Mesothelial cell of epicardium (in vitro differentiated cells): ENCODE measurements at places on chromosomes 13 and 19.

- peak; percentile 45 for DNase-seq
Observed at GRCh38 chr19:45716359-45717130, 14.2 kb downstream of the FBXO46 start.

DNA sequence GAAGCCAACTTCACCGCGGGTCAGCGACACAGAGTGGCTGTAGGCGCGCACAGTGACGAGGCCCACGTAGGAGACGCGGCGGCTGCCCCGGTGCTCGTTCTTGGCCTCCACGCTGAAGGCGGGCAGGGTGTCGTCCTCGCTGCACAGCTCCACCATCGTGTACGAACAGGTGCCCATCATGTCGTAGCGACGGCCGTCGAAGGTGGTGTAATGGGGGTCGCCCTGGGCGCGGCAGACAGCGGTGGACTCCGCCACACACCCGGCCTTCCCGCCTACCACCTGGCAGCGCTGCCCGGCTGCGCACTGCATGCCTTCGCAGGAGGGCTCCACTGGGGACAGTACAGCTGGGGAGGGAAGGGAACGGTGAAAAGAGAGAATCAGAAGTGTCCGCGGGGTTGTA lies 10.0 kb downstream of the FCGBP start:
- DNase-seq, result no peak

- no peak for DNase-seq
Observed at GRCh38 chr19:35959968-35960320, 23.8 kb downstream of the LRFN3 start.

GRCh38 chr19:48170817-48171347 lies 402 bp downstream of the ZSWIM9 start:
- DNase-seq, result no peak

- no peak for DNase-seq
Observed at GRCh38 chr13:79740991-79741390, 260.0 kb downstream of the NDFIP2 start.

DNA sequence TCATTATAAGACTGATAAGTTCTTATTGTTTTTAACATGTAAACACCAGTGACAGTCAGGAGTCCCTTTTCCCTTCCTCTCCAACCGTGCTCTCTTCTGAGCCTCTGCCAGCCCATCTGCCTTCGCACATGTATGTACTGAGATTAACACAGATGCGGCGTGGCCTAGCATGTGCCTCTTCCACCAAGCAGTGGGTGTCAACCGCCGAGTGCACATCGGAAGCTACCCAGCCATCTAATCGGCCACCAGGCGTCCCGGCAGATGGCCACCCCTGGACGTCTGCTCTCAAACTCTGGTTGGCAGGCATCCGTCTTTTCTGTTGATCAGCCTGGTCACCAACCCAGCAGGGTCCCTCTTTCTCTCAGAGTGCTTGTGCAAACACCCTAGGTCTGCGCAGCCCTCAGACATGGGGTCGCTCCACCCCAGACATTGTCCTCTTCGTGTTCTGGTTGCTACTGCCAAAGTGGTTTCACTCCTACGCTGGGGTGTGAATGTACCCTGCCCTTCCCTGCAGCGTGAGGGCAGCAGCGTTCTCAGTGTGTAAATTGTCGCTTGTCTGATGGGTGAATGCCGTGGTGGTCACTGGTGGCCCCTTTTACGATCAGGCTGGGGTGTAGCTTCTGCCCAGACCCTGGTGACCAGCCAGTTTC lies 57.7 kb upstream of the LDLR start:
- DNase-seq, result no peak

- no peak for DNase-seq
Observed at GRCh38 chr13:106362707-106363106, 172.8 kb downstream of the EFNB2 start.

DNA sequence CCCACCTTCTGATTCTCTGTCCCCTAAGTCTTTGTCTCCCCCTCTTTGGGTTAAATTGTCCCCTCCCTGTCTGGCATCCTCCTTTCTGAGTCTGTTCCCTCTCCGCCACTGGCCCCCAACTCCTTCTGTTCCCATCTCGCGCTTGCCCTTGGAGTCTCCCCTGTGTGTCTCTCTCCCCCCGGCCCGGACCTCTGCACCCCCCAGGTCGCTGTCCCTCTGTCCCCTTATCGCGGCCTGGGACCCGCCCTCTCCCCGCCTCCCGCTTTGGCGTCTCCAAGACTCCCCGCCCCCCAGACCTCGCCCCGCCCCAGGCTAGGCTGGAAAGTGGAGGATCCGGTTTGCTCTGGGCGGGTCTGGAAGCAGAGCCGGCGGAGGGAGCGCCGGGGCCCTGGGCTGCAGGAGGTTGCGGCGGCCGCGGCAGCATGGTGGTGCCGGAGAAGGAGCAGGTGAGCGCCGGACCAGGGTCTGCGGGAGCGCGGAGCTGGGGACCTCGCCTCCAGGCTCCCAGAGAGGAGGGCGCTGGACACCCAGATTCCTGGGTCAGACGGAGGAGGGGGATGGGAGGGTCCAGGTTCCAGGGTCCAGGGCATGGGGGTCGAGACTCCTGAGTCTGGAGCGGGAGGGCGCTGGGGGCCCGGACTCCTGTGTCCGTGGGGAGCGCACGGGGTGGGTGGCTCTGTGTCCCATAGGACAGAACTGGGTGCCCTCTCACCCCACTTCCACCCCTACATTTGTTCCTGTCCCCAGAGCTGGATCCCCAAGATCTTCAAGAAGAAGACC lies at the start of gene TRPM4:
Gene TRPM4 (plus strand): TSS at position 348 of the 780 bp plus-strand sequence. CDS start 75 bp downstream, at position 423.
- DNase-seq, result peak; percentile 85

- DNase-seq, result no peak
Observed at GRCh38 chr13:66378894-66379293, 851.2 kb downstream of the PCDH9 start.

DNA sequence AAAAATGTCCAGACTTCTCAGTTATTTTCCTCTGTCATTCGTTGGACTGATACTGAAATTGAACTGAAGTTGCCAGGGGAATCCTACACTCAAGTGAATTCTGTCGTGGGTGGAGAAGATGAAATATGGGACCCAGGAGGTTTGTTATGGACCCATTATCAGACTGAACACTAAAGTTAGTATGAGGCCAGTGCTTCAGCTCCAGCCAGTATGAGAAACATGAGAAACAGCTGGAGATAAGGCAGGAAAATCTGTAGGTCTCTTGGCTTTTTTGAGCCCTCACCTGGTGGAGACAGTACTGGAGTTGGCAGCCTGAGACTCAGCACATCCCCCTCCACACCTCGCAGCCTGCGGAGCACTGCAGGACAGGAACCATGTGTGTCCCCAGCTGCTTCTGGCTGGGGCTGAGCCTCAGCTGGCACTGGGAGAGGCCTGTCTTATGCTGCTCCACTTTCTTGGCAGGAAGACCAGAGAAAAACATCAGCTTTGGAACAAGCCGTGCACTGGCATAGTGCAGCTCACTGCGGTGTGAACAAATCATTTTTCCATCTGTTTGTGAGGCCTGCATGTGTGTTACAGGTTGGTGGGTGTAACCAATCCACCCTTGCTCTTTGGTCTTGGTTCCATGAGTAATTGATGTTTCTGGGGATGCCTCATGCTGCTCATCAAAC lies 641.0 kb downstream of the FGF9 start:
- DNase-seq, result no peak

GRCh38 chr13:94950303-94950702 lies 238.0 kb upstream of the SOX21 start:
- no peak for DNase-seq

DNA sequence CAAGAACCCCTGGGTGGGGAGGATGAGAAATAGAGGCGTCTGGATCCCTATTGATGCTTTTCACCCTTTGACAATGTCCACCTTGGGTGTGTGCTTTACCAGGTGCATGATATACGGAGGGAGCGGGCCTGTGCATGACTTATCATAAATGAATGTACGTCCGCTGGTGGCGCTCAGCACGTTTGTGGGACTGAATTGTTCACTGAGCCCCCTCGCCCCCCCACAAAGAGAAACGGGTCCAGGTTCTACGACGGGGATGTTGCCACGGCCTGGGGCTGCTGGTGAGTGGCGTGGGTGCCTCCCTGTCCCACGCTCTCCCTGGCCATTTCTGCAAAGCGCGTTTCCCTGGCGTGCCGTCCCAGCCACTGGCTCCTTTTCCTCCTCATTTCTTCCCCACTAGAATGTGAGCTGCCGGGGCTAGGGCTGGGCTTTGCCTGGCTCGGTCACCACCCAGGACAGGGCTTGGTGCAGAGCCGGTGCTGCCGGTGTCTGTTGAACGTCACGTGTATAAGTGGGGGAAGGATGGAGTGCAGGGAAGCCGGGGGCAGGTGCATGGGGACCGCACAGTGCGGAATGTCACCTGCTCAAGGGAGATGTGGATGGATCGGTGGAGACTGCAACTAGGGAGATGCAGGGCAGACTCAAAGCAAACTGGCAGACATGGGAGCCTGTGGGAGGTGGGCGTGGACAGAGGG lies 21.6 kb downstream of the LRRC4B start:
- DNase-seq, result no peak

DNA sequence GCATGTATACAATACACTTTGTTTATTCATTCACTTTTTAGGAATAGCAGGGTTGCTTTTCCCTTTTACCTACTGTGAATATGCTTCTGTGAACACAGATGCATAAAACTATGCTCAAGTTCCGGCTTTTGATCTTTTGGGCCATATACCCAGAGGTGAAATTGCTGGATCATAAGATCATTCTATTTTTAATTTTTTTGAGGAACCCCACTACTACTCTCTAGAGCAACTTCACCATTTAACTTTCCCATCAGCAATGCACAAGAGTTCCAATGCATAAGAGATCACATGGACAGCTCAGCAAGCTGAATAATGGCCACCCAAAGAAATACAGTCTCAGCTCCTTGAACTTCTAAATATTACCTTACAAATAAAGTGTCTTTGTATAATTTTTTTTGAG lies 17.0 kb upstream of the SIGLEC10 start:
- DNase-seq, result no peak

GRCh38 chr19:5075597-5075996 lies 106.7 kb downstream of the KDM4B start:
- DNase-seq, result no peak

DNA sequence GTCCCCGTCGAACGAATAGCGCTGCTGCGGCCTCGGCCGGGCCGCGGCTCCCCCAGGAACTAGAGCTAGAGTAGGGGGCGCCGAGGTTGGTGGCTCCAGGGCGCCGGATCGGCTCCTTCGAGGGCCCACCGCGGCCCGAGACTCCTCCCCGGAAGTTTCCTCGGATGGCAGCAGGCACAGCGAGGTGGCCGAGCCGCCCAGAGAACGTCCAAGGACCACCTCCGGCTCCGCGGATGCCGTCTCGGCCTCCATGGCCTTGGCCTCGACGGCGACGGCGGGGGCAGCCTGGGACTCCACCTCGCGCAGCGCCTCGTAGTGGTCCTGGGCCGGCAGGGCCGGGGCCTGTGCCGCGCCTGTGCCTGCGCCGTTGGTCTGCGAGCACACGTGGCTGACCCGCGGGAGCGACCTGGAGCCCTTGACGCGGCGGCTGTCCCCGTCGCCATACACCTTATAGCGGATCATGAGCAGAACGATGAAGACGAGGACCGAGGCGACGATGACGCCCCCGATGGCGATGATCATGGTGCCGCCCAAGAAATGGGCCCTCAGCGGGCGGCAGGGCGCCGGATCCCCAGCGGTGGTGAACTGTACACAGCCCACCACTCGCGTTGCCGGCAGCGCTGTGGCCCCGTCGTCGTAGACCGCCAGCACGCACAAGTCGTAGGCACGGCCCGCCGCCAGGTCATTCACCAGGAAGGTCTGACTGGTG lies 11.8 kb downstream of the IFNL1 start:
- no peak for DNase-seq

DNA sequence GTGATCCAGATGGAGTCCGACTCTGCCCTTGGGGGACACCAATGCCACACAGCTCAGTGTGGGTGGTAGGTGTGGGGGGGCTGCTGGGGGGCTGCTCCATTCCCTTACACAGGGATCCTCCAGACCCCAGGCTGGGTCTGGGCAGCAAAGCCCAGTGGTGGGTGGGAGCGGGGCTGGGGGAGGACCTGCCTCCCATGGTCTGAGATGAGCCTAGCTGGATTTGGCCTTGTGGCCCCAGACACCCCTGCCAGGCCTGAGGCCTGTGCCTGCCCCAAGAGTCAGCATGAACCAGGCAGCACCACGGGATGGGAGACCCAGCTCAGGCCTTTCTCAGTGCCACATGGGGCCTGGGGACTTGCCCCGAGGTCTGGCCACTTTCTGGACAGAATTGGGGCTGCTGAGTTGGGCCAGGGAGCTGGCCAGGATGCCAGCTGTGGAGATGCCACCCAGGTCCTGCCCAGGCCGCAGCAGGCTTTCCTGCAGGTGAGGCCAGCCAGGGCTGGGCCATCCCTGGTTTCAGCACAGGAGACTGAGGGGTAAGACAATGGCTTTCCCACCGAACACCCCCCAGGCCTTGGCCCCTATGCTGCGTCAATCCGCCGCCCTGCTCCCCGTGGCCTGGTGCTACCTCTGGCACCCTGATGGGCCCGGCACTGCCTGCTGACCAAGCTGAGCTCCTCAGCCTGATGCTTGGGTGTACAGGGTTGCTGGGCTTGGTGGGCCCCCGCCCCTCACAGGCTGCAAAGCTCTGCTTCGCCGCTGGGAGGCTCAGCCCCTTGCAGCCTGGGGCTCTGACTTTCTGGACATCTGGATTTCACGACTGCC lies 24.2 kb downstream of the CEBPG start:
- no peak for DNase-seq

DNA sequence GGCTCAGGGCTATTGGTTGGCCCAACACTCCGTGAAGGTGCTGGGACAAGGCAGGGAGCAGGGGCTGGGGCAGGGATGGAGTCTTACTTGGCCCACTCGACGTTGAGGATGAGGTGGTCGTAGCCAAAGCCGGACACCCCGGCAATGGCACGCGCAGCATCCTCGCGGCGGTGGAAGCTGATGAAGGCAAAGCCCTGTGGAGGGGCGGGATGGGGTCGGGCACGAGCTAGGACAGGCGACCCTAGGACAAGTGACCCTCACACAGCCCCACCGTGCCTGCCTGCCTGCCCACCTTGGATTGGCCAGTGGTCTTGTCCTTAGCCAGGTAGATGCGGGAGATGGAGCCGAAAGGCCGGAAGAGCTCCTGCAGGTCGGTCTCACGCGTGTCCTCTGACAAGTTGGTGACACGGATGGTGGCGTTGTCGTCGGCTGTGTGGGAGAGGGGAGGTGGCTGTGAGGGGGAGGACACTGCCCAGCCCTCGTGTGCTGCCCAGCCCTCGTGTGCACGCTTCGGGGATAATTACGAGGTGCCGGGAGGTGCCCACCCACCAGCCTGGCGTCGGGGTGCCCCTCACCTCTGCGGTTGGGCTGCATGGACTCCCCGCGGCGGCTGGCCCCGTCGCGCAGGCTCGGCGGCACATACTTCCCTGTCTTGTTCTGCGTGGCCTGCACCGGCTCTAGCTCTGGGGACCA lies 4.0 kb downstream of the P2RY11 start:
- DNase-seq, result no peak

GRCh38 chr13:100536643-100537180 lies 51.9 kb downstream of the GGACT start:
- peak; percentile 28 for DNase-seq

DNA sequence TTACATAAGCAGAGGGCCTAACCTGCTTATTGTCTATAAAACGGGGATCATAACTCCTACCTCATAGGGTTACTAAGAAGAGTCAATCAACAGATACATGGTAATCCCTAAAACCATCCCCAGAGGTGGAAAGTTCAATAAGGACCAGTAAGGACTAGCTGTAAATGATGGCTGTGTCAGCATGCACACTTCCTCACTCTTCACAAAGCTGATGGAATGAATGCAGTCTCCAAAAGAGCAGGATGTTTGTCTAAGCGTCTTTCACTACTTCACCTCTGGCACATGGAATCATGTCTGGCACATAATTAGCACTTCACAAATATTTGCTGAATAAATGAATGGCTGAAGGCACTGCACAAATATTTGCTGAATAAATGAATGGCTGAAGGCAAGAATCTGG lies 134.2 kb downstream of the MIPEP start:
- DNase-seq, result no peak

GRCh38 chr13:50361282-50361681 lies 346.0 kb downstream of the KCNRG start:
- no peak for DNase-seq
